ENCODE measurements at places on chromosomes 3 and 15.
A peak's percentile ranks its signal among the peaks of the same experiment; 100 is the strongest.

GRCh38 chr3:5260992-5261501 is 73.5 kb downstream of the EDEM1 start:
- no peak for DNase-seq

DNA sequence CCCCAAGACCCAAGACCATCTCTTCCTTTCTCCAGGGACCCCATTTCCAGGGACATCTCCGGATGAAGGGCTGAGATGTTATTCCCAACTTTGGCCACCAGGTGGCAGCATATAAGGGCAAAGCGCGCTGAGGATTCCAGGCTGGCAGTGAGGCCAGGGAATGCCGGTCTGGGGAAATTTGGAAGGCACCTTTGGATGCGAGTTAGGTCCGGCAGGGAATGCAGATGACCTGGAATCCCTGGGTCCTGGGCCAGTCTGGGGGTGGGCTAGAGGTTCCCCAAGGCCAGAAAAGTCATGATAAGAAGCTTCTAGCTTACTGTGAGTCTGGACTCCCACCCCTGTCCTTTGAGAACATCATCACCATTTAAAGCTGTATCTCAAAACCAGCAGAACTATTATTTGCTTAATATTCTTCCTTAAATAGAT is 1.6 kb upstream of the CHST13 start:
- no peak for DNase-seq

DNA sequence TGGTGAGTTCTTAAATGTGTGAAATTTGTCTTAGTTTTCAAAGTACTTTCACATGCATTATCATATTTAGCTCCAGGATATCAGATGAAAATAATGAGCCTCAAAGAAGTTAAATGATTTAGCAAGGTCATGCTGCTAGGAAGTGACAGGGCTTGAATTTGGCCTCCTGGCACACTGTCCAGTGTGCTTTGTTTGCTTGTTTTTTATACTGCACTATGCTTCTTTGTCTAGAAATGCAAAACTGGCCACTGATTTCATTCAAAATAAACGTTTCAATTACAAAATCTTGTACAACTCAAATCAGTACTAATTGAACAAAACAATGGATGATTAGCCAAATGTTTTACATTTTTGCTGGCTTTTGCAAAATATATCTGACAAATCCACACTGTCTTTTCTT is 583.3 kb upstream of the CBLB start:
- no peak for DNase-seq

GRCh38 chr3:159785273-159785708 is 203.3 kb upstream of the IL12A start:
- no peak for DNase-seq

GRCh38 chr15:78840661-78841375 is 29.6 kb upstream of the ADAMTS7 start:
- no peak for DNase-seq

- no peak for DNase-seq
Measured at GRCh38 chr15:60379525-60380274, 18.1 kb downstream of the ANXA2 start.

DNA sequence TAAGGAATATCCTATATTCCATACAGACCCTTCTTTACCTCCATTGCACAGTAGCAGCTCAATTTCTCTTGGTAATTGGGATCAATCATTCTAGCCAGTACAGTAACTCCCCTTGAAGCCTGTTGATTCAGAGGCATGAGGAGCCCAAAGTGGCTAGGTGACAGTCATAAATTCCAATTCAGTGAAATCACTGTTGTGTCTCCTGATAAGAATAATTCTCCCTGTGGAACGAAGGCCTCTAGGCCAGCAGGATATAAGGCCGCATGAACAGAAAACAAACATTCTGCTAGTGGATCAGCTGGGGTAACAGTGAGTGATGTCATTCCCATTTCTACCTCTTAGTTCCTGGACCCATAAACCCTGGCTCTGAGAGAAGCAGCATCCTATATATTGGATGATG is 696.3 kb downstream of the NR2F2 start:
- no peak for DNase-seq

GRCh38 chr15:83653639-83654378 is at the start of gene ADAMTSL3:
TSS of gene ADAMTSL3 (plus strand) at chr15:83654123. CDS start at chr15:83655762, 1,639 bp downstream.
- DNase-seq: no peak

DNA sequence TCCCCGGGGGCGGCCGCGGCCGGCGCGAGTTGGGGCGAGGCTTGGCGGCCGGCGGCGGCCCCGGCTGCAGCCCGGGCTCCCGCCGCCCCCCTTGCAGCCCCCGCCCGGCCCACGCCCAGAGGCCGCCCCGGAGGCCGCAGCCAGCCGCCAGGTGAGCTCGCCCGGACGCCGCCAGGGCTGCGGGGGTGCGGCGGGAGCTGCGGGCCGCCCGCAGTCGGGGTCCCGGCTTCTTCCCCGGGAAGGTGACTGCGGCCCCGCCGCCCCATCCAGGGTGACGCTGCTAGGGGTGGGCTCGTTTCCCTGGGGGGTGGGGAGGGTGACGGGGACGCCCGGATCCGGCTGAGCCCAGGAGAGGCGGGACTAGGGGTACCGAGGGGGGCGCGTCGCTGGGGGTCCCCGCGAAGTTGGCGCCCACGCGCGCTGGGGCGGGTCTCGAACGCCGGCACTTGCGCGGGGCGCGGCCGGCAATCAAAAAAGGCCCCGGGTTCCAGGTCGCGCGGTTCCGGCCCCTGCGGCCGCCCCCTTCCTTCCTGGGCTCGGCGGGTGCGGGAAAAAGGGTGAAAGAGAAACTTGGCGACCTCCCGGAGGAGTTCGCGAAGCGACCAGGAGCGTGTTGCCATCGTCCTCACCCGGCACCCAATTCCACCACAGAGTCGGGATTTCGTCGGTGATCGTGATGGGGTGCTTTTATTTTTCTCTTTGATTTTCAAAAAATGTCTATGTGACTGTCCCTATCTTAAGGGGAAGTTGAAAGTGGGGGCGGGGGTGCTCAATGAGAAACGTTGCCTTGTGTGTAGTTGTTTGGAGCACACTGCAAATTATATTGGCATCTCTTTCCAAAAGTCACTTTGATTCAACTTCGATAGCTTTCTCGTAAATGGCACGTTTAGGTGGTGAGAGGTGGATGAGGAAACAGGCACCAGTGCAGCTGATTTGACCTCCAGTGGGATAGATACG is 619 bp downstream of the ATXN7 start:
- DNase-seq: peak; percentile 29

All from stimulated activated CD4-positive, alpha-beta T cell treated with anti-CD3 and anti-CD28 coated beads, Interleukin-1b, Interleukin-23, amount 100 ng/mL, for 1 hour (primary cell).